ENCODE measurements at places on chromosomes 2 and 18. TPM values are rescaled to one million over a fixed set of nuclear protein-coding genes. Genes with fewer than 3 reads are reported as not detected.

The RPRM gene
- not detected for total RNA-seq

The ABCG8 gene
- total RNA-seq: not detected

The TNP1 gene
- not detected for total RNA-seq

The PRSS56 gene
- total RNA-seq: not detected

The DRC1 gene
- 0.27 TPM for total RNA-seq

The SKA1 gene
- total RNA-seq: 15.0 TPM

The CFAP221 gene
- not detected for total RNA-seq

The B4GALT6 gene
- total RNA-seq: 4.8 TPM

The LINC00305 gene
- total RNA-seq: not detected

The C18orf54 gene
- total RNA-seq: 4.7 TPM

The RGPD8 gene
- total RNA-seq: 21.5 TPM

The ATG9A gene
- total RNA-seq: 31.8 TPM
